ENCODE measurements at places on chromosomes 4 and X.

DNA sequence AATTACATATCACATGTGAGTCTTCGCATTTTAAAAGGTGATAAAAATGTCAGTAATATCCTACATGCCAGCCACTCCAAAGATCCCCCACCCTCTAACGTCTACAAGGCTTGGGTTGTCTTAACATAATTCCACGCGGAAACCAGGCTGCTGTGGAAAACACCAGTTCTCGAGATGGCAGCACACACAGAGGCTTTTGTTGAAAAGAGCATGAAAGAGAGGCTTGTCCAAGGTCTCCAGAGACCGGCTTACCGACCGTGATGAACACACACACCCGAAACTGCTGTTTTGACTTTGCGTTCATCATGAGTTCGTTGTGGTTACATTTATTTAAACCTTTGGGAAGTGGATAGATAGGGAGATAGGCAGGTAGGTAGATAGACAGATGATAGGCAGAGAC, 87.9 kb downstream of the CRLF2 start:
- DNase-seq, result no peak

DNA sequence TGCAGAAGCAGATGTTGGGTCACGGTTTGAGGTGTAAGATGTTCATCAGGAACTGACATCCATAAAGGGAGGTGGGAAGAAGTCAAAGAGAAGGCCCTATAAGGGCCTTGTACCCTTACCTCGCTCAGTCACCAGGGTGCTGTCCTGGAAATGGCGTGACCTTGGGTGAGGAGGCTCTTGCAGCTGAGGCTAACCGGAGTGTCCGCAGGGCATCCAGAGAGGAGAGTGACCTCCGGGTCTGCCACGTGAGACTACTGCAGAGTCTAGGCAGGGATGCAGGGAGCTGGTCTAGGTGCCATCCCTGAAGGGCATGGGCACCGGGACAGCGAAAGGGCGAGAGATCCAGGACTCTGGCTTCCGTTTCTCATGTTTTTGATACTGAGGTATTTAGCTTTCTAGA, 28.7 kb upstream of the IRAK1 start:
- DNase-seq, result no peak

DNA sequence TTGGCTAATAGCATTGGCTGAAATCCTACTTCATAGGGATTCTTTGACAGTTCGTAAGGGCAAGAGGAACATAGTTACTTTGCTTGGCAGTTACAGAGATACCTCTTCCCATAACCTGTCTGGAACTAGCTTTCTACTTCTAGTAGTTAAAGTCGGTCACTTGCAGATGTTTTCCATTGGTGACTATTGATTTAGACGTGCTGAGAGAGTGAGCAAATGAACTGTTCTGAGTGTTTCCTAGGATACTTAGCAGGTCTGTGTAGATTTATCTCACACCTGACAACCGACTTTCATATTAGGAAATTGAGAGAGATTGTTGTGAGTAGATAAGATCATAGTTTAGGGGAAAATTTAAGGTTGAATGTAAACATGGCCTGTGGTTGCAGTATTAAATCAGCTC, 116.8 kb downstream of the TSPAN7 start:
- no peak for DNase-seq

DNA sequence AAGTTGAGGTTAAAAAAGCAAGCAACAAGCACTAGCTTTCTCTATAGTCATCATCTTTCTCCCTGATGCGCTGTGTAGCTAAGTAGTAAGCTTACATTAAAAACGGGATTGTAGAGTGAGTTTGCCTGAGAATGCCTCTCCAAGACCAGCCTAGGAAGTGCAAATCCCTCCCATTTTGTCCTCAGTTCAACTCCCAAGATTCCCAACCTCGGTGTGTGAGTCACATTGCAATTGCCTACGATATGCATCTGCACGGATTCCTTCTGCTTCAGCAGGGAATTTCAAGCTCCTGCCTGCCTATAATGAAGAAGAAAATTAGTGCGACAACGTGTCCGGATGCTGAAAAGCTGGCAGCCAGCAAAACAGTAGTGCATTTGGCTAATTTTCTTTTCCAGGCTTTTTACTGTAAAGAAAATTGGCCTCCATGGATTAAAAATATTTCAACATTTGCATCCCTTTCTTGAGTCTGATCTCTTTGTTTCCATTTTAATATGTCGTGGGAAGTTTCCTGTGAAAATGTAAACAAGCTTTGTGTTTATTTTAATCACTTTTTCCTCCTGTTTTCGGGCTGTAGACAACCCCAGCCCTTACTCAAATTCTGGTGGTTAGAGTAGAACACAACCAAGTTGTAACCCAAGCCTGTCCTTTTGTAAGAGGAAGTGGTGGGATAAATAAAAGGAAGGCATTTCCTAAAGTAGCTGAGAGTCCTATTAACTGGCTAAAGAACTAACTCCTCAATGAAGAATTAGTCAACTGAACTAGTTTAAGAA, 58.4 kb upstream of the TET2 start:
- DNase-seq, result no peak

DNA sequence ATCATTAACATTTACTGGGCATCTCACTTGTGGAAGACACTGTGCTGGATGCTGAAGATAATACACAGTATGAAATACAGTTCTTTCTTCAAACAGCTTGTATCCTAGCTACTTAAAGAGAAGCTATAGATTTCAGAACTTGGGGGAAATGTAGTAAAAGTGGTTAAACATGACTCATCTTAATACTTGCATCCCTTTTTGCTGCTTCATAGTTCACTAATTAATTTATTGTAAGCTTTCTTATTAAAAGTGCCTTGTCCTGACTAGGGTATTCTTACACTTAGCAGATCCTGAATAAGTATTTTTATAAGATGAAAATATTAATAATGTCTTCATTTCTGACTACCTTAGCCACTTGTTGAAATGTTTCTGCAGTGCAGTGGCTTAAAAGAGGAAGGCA, 132.8 kb upstream of the STIM2 start:
- DNase-seq, result no peak

DNA sequence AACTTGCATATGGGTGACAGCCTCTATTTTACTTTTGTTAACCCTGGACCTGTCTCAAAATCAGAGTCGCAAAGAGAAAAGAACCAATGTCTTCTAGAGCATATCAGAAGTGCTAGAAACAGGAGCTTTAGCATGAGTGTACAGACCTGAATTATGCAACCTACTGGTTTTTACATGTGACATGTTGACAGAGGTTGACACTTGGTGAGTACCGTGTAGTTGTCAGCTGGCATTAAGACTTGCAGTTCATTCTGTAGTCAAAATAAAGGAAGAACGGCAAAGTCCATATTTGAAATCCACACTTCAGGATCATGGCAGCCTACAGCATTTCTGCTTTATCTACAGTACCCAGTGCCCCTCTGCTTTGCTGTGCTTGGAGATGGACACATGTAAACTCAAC, 291.9 kb upstream of the TENM3 start:
- DNase-seq, result no peak

GRCh38 chr4:65383589-65384305, 286.5 kb downstream of the EPHA5 start:
- DNase-seq, result no peak

GRCh38 chrX:77342004-77342403, 105.2 kb upstream of the FGF16 start:
- DNase-seq, result no peak

GRCh38 chr4:77629885-77630284, 24.3 kb downstream of the CXCL13 start:
- DNase-seq, result no peak
